Aorta (tissue), 5 donors: ENCODE measurements at places on chromosomes 4 and X. TPM values are rescaled to one million over a fixed set of nuclear protein-coding genes. Genes with fewer than 3 reads are reported as not detected.

TASL gene
- total RNA-seq = 4.4 TPM

TNMD gene
- total RNA-seq = 0.36 TPM

ZAR1 gene
- not detected for total RNA-seq

KLB gene
- total RNA-seq = not detected

HHIP gene
- 0.03 TPM for total RNA-seq

PAGE2B gene
- not detected for total RNA-seq

USP17L17 gene
- not detected for total RNA-seq

KCNE5 gene
- total RNA-seq = 0.39 TPM

TIGD4 gene
- total RNA-seq = 0.32 TPM

CT83 gene
- total RNA-seq = not detected

SORBS2 gene
- total RNA-seq = 289 TPM

- H3K4me3 ChIP-seq = no peak overlapping the region
- no peaks in the 10 kb centered on the region for H3K4me1 ChIP-seq
- no peaks in the 10 kb centered on the region for H3K27me3 ChIP-seq
- H3K36me3 ChIP-seq = no peaks in the 10 kb centered on the region
Observed at GRCh38 chr4:7183161-7183560, 9.2 kb upstream of the SORCS2 start.

DNA sequence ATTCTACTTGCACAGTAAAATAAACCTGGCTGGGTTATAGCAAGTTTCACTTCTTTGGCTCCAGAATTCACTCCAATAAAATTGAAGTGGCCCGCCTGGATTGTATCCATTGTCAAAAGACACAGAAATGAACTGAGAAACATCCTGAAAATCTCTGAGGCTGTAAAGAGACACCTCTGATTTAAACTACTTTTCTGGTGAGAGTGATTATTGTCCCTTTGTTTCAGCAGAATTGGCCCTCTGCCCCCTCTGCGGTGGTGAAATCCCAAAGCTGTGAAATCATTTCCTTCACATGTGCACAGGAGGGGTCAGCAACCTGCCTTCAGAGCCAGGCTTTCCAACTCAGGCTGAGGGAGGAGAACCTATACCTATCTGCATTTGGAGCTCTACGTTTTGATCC is 23.0 kb downstream of the GAB3 start:
- H3K27ac ChIP-seq = peak overlapping the region; percentile 7
- peak; percentile 60 for DNase-seq
- H3K4me1 ChIP-seq = peaks cover 8% of the 10 kb centered on the region
- H3K4me3 ChIP-seq = peak overlapping the region; percentile 9
- H3K27me3 ChIP-seq = no peaks in the 10 kb centered on the region

DNA sequence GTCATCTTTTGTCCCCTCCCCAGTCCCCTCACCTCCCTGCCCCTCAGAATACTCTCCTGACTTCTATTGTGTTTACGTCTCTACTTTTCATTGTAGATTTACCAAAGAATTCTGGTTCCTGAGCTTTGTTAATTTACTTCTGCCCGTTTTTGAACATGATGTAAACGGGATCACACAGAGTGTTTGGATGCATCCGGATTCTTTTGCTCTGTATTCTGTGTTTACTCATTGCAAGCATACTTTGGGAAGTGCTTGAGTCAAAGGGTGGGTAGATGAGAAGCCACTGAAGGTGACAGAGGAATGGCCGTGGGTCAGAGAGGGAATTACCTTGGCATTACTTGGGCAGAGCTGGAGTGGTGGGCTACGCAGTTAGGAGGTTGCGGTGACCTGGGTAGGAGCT is 18.0 kb downstream of the CLCN4 start:
- no peak for DNase-seq
- no peaks in the 10 kb centered on the region for H3K36me3 ChIP-seq
- peaks cover 2% of the 10 kb centered on the region for H3K4me1 ChIP-seq
- no peaks in the 10 kb centered on the region for H3K27me3 ChIP-seq

DNA sequence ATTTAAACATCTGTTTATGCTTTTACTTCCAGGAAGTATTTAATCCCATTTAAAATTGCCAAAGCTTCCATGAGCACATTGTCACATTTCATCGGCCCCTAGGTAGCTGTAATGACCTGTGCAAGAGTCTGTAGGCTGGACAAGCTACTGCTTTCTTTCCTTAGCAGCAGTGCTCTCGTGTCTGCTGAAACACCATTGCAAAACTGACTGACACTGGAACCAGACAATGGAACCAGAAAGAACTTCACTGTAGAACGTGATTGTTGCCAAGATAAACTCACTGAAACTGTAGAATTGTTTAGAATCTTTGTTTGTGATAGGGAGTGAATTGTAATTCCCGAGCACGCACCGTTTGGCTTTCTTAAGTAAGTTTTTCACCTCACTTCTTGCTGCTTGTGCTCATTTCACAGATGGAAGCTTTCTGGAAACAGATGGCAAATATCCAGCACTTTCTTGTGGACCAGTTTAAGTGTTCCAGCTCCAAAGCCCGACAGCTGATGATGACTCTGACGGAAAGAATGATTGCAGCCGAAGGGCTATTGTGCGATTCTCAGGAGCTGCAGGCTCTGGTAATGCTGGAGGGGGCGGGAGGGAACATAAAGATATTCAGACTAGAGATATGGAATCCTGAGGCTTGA is 36.9 kb downstream of the EVC start:
- H3K27me3 ChIP-seq = no peaks in the 10 kb centered on the region
- no peaks in the 10 kb centered on the region for H3K36me3 ChIP-seq
- no peaks in the 10 kb centered on the region for H3K4me1 ChIP-seq
- no peak overlapping the region for H3K4me3 ChIP-seq

GRCh38 chr4:12389604-12390003 is 960.9 kb upstream of the HS3ST1 start:
- H3K4me3 ChIP-seq = no peak overlapping the region
- DNase-seq = no peak
- H3K36me3 ChIP-seq = no peaks in the 10 kb centered on the region

- no peaks in the 10 kb centered on the region for H3K4me1 ChIP-seq
- H3K36me3 ChIP-seq = no peaks in the 10 kb centered on the region
- H3K27me3 ChIP-seq = no peaks in the 10 kb centered on the region
- no peak for DNase-seq
Observed at GRCh38 chr4:135672202-135672601, 1470.6 kb upstream of the PABPC4L start.

DNA sequence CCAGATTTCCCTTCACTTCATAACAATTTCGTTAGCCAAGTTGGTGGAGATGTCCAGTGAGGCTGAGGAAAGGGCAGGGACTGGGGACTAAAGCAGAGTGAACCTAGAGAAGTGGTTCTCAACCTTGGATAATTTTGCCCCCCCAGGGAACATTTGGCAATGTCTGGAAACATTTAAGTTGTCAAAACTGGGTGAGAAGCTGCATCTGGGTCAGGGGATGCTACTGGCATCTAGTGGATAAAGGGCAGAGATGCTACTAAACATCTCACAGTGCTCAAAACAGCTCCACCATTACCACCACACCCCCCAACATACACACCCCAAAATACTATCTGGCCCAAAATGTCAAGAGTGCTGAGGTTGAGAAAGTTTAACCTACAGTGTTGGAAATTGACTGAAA is 32.0 kb upstream of the FGF16 start:
- H3K4me1 ChIP-seq = no peaks in the 10 kb centered on the region
- no peak overlapping the region for H3K4me3 ChIP-seq
- H3K27me3 ChIP-seq = no peaks in the 10 kb centered on the region
- peak overlapping the region; percentile 57 for H3K27ac ChIP-seq
- no peaks in the 10 kb centered on the region for H3K36me3 ChIP-seq

- no peak for DNase-seq
- no peak overlapping the region for H3K4me3 ChIP-seq
- H3K36me3 ChIP-seq = no peaks in the 10 kb centered on the region
- no peak overlapping the region for H3K27ac ChIP-seq
Observed at GRCh38 chr4:72063726-72064125, 31.9 kb downstream of the NPFFR2 start.

DNA sequence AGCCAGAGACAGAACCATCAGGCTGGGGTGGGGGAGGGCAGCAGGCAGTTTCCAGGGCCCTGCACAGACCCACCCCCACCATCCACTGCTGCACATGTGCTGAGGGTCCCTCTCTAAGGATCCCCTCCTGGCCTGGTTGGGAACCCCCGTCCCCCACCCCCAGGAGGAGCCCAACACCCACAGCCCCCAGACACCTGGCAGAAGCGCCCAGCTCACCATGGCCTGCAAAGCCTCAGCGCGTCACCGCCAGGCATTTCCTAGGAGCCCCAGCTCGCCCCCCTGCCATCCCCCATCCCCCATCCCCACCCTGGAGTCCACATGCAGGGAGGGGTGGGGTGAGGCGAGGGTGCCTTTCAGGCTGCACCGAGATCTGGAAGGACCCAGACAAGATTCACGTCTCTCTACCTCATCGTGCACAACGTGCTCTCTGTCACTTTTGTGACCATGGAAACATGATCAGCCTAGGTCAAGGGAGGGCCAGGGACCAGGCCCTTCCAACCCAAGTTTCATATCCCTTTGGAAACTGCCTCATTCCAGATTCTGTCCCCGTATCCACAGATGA is 9.3 kb downstream of the MXD4 start:
- H3K27me3 ChIP-seq = no peaks in the 10 kb centered on the region
- no peak overlapping the region for H3K27ac ChIP-seq
- no peak overlapping the region for H3K4me3 ChIP-seq
- H3K36me3 ChIP-seq = no peaks in the 10 kb centered on the region
- DNase-seq = peak; percentile 48
- no peaks in the 10 kb centered on the region for H3K4me1 ChIP-seq

GRCh38 chrX:106611317-106611678 is 480 bp upstream of the RADX start:
- no peaks in the 10 kb centered on the region for H3K36me3 ChIP-seq
- H3K4me1 ChIP-seq = no peaks in the 10 kb centered on the region
- H3K27me3 ChIP-seq = no peaks in the 10 kb centered on the region
- H3K4me3 ChIP-seq = no peak overlapping the region
- H3K27ac ChIP-seq = no peak overlapping the region
- DNase-seq = no peak

DNA sequence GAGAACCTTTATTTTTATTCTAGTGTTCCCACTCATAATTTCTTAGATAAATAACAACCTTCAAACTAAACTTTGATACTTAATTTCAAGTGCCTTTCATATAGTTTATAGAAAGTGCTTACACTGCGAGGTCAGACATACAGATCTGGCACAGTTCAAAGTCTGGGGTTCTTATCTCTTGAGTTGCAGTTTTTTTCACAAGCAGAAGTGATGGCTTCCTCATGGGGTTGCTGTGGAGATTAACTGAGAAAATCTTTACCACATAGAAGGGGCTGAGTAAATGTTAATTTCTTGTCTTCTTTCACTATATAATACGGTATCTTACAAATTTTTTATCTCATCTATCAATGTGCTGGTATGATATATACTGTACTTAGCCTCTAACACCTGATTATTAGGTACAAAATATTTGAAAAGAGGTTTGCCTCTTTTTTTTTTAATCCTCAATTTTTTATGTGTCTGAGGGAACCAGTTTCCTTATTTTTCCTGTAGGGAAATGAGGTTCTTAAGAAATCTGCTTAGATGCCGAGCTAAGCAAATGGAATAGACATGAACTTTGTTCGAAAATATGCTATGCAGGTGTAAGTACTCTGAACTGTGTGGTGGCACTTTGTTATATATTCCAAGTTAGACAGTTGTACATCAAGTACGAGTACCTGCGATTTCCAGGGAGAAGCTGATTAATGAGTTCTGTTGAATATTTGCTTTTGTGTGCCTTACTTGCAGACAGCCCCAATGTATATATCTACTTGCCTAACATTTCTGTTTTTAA is 3.3 kb downstream of the ING2 start:
- no peaks in the 10 kb centered on the region for H3K4me1 ChIP-seq
- no peak overlapping the region for H3K4me3 ChIP-seq
- no peak overlapping the region for H3K27ac ChIP-seq
- no peaks in the 10 kb centered on the region for H3K27me3 ChIP-seq
- DNase-seq = no peak
- no peaks in the 10 kb centered on the region for H3K36me3 ChIP-seq

DNA sequence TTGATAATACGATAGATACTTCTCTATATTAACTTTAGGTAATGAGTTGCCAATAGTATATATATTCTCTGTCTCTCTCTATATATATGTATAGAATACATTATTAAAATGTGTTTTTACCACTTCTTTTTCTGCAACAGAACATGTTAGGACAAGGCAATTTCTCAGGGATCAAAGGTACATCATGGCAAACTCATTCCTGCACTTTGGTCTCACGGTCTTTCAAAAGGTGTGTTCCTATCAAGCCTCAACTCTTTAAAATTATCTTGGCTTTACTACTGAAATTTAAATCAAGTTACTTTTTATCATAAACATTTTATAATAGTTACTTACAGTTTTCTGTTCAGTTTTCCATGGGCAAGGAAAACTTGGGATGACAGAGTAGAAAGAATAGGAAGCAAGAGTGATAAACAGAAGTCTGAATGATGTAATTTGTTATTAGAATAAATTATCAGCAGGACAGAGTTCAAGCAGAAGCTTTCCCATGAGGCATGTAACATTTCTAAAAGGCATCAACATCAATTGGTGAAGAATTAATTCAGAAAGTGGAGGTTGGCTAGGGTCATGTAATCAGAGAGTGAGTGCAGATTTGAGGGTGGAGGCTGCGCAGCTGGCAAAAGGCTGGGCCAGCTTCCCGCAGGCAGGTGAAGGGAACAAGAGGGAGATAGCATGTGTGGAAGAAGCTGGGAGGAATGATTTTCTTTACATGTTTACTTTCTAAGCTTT is 59.7 kb upstream of the LRAT start:
- no peaks in the 10 kb centered on the region for H3K4me1 ChIP-seq
- no peaks in the 10 kb centered on the region for H3K36me3 ChIP-seq
- H3K27me3 ChIP-seq = no peaks in the 10 kb centered on the region
- no peak for DNase-seq

GRCh38 chr4:70739496-70740337 is 18.0 kb downstream of the RUFY3 start:
- H3K36me3 ChIP-seq = no peaks in the 10 kb centered on the region
- no peaks in the 10 kb centered on the region for H3K4me1 ChIP-seq
- no peak for DNase-seq
- H3K27me3 ChIP-seq = no peaks in the 10 kb centered on the region

DNA sequence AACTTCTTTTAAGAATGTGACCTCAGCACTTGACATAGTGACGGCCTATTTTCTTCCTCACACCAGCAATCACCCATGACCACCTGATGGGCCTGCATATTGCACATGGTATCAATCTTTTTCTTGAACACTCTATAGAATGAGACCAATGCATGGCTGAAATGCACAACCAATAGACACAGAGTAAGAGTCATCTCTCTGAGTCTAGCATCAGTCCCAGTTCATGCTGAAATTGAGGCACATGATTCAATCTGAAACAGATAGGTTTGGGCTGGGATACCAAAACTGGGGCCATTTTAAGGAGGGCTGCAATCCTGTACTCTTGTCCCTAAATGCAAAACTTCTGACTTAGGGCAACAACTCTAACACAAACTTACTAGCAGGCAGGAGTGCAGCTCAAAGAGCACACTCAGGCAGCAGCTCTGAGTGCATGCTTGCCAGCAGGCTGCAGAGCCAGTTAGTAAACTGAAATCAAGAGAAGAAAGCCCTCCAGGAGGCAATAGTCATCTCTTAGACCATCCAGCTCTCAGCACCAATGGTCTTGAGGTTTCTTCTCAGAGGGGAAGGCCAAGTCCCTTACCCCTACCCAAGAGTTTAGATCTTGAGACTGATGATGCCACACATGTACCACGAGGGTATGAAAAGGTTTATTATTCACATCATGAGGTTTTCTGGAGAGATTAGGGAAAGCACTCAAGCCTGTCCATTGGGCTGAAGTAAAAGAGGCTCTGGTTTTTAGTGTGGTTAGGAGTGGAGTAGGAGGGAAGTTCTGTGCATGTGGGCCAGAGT is 24.7 kb upstream of the GPR101 start:
- no peaks in the 10 kb centered on the region for H3K4me1 ChIP-seq
- H3K27me3 ChIP-seq = no peaks in the 10 kb centered on the region
